ENCODE measurements at places on chromosomes 11 and 22.

DNA sequence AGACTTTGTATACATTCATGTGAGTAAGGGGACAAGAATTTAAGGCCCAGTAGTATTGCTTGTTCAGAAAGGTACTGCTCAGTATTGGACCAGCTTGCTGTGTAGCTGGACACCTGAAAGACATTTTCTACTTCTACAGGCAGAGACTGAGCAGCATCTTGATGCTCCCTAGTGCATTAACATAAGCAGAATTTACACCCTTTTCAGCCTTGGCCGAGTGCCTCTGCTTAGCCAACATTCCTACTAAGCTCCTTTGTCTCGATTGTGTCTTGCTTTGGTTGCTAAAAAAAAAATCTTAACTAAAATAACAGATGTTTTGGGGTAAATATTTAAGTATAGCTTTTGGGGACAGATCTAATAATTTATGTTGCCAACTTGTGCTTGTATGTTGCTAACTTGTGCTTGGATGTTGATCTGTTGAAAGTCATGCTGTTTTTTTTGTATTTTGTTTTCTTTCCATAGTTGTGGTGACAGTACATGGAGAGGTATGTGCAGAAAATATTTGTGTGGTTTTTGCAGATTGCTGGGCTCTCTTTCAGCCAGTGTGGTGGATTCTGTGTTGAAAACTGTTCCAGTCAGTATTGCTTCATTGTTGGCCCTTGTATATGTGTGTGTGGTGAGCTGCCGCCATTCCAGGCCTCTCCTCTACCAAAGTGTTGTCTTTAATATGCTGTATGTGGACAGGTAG lies 3.7 kb downstream of the PTS start:
- no peak overlapping the region for H3K27ac ChIP-seq
- H3K4me3 ChIP-seq = no peak overlapping the region
- DNase-seq = no peak
- peaks cover 7% of the 10 kb centered on the region for H3K4me1 ChIP-seq
- no peaks in the 10 kb centered on the region for H3K27me3 ChIP-seq

DNA sequence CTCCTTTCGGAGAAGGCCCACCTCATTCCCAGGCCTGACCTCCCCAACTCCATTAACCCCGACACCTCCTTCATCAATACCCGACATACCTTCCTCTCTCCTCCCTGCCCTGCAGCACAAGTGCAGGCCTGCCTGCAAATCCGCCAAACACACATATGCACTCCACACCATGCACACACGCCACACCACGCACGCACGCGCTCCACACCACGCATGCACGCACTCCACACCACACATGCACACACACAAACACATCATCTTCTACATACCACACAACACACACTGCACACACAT lies 629.6 kb downstream of the TBC1D22A start:
- DNase-seq = no peak
- no peaks in the 10 kb centered on the region for H3K36me3 ChIP-seq
- H3K4me3 ChIP-seq = no peak overlapping the region
- no peaks in the 10 kb centered on the region for H3K27me3 ChIP-seq

- DNase-seq = no peak
- H3K4me3 ChIP-seq = no peak overlapping the region
- no peaks in the 10 kb centered on the region for H3K4me1 ChIP-seq
- no peaks in the 10 kb centered on the region for H3K27me3 ChIP-seq
Observed at GRCh38 chr22:41201141-41201540, 4.0 kb upstream of the L3MBTL2 start.

GRCh38 chr11:66744485-66745355 lies 15.7 kb upstream of the SPTBN2 start:
- peaks cover 4% of the 10 kb centered on the region for H3K4me1 ChIP-seq
- no peaks in the 10 kb centered on the region for H3K27me3 ChIP-seq
- H3K27ac ChIP-seq = peak overlapping the region; percentile 90
- H3K36me3 ChIP-seq = no peaks in the 10 kb centered on the region
- DNase-seq = no peak

- no peaks in the 10 kb centered on the region for H3K4me1 ChIP-seq
- DNase-seq = no peak
- H3K36me3 ChIP-seq = no peaks in the 10 kb centered on the region
- H3K4me3 ChIP-seq = no peak overlapping the region
Observed at GRCh38 chr11:131656179-131656838, 285.9 kb downstream of the NTM start.

DNA sequence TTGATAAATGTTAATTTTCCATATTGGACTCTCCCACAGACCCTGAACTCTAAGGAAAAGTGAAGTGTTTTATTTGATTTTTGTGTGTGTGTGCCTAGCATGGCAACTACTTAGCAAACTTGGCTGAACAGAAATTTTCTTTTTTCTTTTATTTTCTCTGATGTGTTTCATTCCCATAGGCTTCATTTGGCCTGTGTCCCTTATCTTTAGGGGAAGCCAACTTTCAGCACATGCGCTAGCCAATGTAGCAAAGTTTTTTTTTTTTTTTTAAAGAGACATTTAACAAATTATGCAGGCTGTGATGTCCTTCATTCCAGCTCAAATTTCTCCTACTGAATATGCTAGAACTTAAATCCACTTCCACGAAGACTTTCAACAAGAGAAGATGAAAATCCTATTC lies 14.2 kb downstream of the TCF20 start:
- DNase-seq = no peak
- no peaks in the 10 kb centered on the region for H3K4me1 ChIP-seq
- H3K36me3 ChIP-seq = no peaks in the 10 kb centered on the region
- H3K27me3 ChIP-seq = no peaks in the 10 kb centered on the region
- H3K4me3 ChIP-seq = no peak overlapping the region

DNA sequence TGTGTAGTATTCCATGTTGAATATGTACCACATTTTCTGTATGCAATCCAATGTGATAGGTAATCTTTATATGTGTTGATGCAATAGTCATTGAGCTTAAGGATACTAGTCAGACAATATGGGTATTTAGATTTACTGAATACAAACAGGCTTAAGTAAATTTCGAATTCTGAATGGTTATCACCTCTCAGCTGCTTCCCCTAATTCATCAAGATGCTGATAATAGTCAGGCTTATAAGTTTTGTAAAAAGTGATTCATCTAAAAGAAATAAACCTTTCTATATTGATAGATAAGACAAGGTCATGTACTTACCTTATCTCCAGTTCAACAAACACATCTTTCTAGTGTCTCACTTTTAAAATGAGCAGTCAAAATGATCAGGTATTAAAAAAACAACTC lies 205.5 kb downstream of the CASP12 start:
- no peak overlapping the region for H3K27ac ChIP-seq
- no peak overlapping the region for H3K4me3 ChIP-seq
- H3K4me1 ChIP-seq = no peaks in the 10 kb centered on the region
- no peaks in the 10 kb centered on the region for H3K36me3 ChIP-seq
- H3K27me3 ChIP-seq = no peaks in the 10 kb centered on the region

DNA sequence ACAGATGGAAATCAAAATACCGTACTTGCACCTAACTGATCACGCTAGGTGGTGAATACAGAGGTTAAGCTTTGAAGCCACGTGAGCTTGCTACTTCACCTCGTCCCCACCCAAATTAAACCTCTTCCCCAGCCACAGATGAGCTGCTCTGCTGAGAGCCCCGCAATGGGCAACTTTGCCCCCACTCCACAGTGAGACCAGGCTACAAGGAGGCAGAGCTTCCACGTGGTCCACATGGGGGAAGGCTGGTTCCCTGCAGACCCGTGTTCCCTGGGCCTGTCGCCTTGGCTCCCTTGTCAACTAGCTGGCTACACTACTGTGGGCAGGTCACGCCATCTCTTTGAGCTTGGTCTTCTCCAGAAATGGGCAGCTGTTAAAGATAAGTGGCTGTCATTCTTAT lies 10.9 kb downstream of the CD5 start:
- no peak overlapping the region for H3K27ac ChIP-seq
- H3K4me1 ChIP-seq = no peaks in the 10 kb centered on the region
- no peak overlapping the region for H3K4me3 ChIP-seq
- H3K36me3 ChIP-seq = no peaks in the 10 kb centered on the region
- H3K27me3 ChIP-seq = no peaks in the 10 kb centered on the region

DNA sequence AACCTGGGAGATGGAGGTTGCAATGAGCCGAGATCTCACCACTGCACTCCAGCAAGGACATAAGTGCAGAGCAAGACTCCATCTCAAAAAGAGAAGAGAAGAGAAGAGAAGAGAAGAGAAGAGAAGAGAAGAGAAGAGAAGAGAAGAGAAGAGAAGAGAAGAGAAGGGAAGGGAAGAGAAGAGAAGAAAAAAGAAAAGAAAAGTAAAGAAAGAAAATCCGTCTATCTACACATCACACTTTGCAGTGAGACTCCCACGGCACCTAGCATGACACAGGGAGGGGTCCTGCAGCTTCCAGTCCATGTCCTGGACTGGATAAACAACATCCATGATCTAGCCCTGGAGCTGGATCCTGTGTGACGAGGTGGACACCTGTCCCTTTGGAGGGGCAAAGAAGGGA lies 4.0 kb upstream of the PPARA start:
- no peak for DNase-seq
- H3K4me1 ChIP-seq = no peaks in the 10 kb centered on the region
- no peak overlapping the region for H3K4me3 ChIP-seq

DNA sequence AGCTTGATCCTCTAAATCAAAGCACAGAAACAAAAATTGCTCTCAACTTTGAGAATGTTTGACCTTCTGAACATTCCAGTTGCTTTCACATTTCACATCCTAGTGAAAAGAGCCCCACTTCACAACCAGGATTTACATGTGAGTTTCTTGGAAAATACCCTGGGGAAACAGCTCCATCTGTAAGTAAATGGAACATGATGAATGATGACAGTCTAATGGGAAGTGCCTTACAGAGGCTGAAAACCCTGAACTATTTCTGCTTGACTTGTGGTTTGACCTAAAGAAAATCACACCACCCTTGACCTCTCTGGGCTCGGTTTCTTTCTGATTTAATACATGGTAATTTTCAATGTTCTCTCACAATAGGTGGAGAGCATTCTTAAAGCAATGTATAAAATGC lies 499.4 kb upstream of the API5 start:
- no peak for DNase-seq
- H3K27me3 ChIP-seq = no peaks in the 10 kb centered on the region
- no peak overlapping the region for H3K27ac ChIP-seq
- no peaks in the 10 kb centered on the region for H3K36me3 ChIP-seq
- no peak overlapping the region for H3K4me3 ChIP-seq

- no peak overlapping the region for H3K27ac ChIP-seq
- DNase-seq = no peak
- H3K4me3 ChIP-seq = no peak overlapping the region
- H3K36me3 ChIP-seq = no peaks in the 10 kb centered on the region
- no peaks in the 10 kb centered on the region for H3K4me1 ChIP-seq
Observed at GRCh38 chr11:36164506-36165250, 124.5 kb downstream of the COMMD9 start.

- peaks cover 50% of the 10 kb centered on the region for H3K4me1 ChIP-seq
- H3K27me3 ChIP-seq = no peaks in the 10 kb centered on the region
- peak overlapping the region; percentile 97 for H3K27ac ChIP-seq
- H3K4me3 ChIP-seq = peak overlapping the region; percentile 81
- DNase-seq = no peak
- H3K36me3 ChIP-seq = no peaks in the 10 kb centered on the region
Observed at GRCh38 chr11:118922745-118923627, 2.7 kb downstream of the BCL9L start.

DNA sequence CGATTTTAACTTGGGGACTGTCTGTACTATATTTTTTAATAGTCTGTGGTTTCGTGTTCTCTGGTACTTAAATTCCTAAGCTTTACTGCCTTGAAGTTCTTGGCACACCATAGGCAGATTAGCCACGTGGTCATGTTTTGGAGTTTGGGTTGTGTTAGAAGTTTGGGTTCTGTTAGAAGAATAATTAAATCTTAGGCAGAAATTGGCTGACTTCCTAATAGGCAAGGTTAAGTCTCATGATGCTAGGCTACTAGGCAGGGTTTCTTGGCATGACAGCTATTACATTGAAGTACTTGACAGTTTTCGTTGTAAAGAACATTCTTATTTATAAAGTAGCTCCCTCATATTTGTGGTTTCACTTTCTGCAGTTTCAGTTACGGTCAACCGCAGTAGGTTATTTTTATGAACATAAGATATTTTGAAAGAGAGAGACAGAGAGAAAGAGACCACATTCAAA lies 30.0 kb upstream of the MMP7 start:
- H3K36me3 ChIP-seq = no peaks in the 10 kb centered on the region
- DNase-seq = no peak
- H3K27ac ChIP-seq = peak overlapping the region; percentile 78
- H3K4me1 ChIP-seq = peaks cover 18% of the 10 kb centered on the region

GRCh38 chr11:79438631-79439409 lies 2.0 kb downstream of the TENM4 start:
- no peaks in the 10 kb centered on the region for H3K36me3 ChIP-seq
- DNase-seq = no peak
- peaks cover 19% of the 10 kb centered on the region for H3K4me1 ChIP-seq
- H3K27ac ChIP-seq = no peak overlapping the region
- peak overlapping the region; percentile 42 for H3K4me3 ChIP-seq

DNA sequence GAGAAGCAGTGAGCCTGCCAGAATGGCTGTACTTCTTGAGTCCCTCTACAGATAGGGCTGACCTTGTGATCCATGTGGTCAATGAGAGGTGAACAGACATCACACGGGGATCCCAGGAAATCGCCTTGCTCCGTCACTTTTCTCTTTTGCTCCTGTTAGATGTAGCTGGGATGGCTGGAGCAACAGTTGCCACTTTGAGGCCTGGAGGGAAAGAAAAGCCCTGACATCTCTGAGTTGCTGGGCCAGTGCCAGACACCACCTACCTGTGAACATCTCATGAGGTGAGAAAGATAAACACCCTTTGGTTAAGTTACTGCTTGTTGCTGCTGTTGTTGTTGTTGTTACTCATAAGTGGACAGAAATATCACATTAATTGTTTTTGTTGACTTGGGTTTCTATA lies 840.3 kb downstream of the TBC1D22A start:
- no peak for DNase-seq
- H3K36me3 ChIP-seq = no peaks in the 10 kb centered on the region
- no peaks in the 10 kb centered on the region for H3K27me3 ChIP-seq
- H3K4me1 ChIP-seq = no peaks in the 10 kb centered on the region
- no peak overlapping the region for H3K27ac ChIP-seq

- no peaks in the 10 kb centered on the region for H3K27me3 ChIP-seq
- DNase-seq = no peak
- peaks cover 16% of the 10 kb centered on the region for H3K4me1 ChIP-seq
- H3K4me3 ChIP-seq = no peak overlapping the region
Observed at GRCh38 chr11:66970371-66970806, 4.7 kb upstream of the C11orf86 start.

DNA sequence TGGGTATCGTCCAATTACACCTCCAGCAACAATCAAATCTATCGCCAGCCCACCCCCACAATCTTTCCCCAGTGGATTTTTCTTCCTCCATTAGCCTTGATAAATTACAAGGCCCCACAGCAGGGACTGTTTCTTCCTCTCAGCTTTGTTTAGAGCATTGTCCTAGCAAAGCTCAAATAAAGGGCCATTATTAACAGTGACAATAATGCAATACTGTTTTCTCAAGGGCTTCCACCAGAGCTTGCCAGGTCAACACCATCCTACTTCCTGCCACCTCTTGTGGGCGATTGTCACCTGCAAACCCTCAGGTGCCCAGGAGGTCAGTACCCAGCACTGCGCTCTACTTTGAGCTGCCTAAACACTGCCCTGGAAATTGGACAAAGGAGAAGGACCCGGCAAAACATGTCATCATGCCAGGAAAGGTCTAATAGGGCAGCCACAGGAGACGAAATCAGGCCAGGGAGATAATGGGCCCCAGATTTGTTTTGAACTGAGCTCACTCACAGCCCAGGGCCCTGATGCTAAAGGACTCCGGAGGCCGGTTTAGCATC lies 95.2 kb downstream of the ABTB2 start:
- H3K36me3 ChIP-seq = no peaks in the 10 kb centered on the region
- peak overlapping the region; percentile 87 for H3K27ac ChIP-seq
- no peaks in the 10 kb centered on the region for H3K27me3 ChIP-seq
- H3K4me1 ChIP-seq = peaks cover 52% of the 10 kb centered on the region

- no peaks in the 10 kb centered on the region for H3K4me1 ChIP-seq
- no peak overlapping the region for H3K4me3 ChIP-seq
- H3K27me3 ChIP-seq = no peaks in the 10 kb centered on the region
- H3K36me3 ChIP-seq = no peaks in the 10 kb centered on the region
Observed at GRCh38 chr11:40032331-40032730, 1427.1 kb downstream of the LRRC4C start.
